ENCODE measurements at places on chromosomes 7 and 10.

DNA sequence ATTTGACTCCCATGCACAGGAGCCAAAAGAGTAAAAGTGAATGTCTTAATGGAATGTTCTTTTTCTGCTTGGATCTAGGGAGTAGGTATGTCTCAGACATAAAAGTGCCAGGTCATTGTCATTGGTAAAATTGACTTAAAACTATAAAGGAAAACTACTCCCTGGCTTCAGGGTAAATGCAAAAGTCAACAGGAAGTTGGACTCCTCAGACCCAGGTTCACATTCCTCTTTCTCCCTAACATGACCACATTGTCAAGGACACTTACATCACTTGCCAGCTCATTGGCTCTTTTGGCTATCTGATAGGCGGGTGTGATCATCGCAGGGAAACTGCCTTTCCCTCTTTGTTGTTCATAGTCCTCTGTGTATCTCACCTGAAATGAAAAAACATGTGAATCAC, 13.7 kb downstream of the NRAP start:
- DNase-seq: no peak

GRCh38 chr7:104973227-104973626, 40.8 kb upstream of the KMT2E start:
- no peak for DNase-seq

DNA sequence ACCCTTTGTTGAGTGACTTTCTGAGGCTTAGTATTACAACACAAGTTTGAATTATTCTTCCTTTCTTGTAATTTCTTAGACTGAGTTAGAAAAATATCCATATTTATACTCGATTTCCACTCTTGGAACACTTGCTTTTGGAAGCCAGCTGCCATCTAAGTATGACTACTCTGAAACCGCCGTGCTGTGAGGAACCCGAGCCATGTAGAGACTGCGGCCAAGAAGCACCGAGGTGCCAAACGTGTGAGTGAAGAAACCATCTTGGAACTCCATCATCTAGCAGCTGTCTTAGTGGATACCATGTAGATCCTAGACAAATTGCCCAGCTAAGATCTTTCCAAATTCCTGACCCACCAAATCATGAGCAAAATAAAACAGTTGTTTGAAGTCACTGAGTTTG, 49.7 kb upstream of the PRKAR2B start:
- no peak for DNase-seq

DNA sequence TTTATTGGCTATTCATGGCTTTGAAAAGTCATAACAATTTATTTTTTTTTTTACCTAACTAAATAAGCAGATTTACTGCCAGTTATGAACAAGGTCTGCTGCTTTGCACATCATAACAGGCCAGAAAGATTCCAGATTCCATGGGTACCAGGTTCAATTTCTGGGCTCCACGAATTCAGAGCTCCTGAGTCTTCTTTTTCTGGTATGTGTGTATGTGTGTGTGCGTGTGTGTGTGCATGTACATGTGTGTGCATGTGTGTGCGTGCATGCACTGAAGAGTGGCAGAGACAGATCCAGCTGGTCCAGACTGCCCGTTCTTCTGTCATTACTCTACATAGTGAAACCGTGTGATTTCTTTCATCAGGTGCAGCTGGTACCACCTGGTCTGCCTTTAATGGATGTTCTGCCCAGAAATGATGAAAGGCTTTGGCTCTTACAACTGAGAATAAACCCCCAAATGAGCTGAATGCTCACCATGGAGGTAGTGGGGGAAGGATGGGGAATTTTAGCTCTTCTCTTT, 14.6 kb upstream of the PRTFDC1 start:
- DNase-seq: no peak

DNA sequence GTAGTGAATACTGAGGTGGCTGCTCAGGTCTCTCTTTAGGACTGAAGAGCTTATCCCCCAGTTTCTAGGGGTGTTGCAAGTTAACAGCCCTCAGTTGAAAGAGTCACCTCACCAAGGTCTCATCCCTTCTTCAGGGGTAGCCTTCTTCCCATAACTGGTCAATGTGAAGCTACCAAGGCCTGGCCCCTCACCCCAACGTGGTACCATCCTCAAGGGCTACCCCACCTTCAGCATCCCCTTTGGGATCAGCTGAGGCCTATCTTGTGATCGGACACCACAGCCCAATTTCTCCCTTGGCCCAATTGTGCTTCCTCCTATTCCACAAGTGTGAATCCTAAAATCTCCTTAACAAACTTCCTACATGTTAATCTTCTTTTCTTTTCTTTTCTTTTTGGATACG, 289.5 kb upstream of the MKLN1 start:
- DNase-seq: no peak

DNA sequence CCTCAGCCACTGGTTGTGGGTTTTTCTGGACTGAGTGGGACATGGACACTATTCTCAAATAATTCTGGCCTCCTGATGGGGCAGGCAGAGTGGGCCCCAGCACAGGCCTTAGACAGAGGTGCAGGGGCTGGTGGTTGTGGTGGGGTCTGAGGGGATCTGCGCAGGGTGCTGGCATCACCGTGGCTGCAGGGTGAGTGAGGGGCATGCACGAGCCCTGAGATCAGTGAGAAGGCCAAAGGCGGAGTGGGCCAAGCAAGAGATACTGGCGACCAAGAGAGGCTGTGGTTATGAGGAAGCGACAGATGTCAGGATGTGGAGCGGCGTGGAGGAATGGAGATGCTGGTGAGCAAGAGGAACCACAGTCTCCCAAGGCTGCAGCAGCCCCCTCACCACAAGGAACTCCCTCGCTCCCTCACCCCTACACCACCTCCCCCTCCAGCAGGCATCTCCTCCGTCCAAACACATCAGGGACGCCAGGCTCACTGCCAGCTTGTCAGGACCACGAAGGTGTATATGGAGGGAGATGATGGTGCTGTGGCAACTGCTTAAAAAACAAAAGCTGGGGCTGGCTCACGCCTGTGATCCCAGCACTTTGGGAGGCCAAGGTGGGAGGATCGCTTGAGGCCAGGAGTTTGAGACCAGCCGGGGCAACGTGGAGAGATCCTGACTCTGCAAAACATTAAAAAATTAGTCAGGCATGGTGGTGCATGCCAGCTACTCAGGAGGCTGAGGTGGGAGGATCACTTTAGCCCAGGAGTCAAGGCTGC, 9.6 kb downstream of the PRF1 start:
- no peak for DNase-seq

- no peak for DNase-seq
Measured at GRCh38 chr10:30902621-30903396, 128.9 kb downstream of the ZNF438 start.

DNA sequence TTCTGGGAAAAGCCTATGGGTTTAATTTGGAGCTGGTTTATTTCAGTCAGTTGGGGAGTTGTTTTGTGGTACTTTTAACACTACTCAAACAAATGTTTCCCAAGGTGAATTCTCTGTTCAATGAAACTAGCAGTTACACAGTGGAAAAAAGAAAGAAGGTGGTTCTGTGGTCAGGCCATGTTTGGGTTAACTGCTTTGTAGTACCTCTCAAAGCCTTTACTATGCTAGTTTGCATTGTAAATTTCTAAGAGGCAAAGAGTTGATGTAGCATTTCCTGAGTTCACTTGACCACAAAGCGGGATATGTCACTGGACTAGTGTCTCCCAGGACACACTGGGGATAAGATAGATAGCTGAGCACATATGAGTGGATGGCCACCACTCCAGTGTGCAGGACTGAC, 145.4 kb downstream of the KIF20B start:
- no peak for DNase-seq

GRCh38 chr10:72218325-72218724, 2.2 kb upstream of the ASCC1 start:
- DNase-seq: no peak

DNA sequence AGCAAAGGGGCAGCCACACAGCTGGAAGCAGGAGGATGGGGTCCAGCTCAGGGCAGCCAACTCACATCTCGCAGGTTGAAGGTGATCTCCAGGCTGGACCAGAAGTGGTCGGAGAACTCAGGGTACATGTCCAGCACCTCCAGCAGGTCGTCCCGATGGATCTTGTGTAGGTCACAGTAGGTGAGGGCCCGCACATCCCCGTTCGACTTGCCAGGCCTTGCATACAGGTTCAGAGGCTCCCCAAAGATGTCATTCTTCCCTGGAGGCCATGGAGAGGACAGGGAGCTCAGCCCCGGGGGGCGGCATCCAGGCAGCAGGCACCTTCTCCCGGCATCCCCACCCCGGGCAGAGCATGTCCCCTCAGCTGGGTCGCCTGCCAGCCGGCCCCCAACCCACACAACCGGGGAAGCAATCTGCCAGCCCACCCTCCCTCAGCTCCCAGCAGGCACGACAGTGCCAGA, 29.3 kb downstream of the KCNH2 start:
- DNase-seq: no peak

DNA sequence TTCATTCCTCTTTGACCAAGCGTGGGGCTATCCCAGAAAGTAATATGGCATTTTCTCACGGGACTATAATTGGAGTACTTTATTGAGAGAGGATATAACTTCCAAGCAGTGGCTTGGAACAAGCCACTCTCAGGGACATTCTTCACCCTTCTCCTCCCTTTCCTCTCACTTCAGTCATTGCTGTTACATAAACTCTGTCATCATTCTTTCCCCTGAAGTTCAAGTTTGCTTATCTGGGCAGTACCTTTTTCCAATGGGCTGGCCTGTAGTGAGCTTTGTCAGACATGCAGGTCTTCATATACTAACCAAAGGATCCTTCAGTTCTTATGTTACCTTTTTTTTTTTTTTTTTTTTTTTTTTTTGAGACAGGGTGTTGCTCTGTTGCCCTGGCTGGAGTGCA, 58.7 kb upstream of the KMT2E start:
- no peak for DNase-seq

GRCh38 chr10:48929413-48929990, 10.1 kb downstream of the LRRC18 start:
- no peak for DNase-seq

All from kidney capillary endothelial cell (primary cell).